Endothelial cell (in vitro differentiated cells): ENCODE measurements at places on chromosomes 1 and 21. TPM values are rescaled to one million over a fixed set of nuclear protein-coding genes. Genes with fewer than 3 reads are reported as not detected.
A peak's percentile ranks its signal among the peaks of the same experiment; 100 is the strongest.

GRCh38 chr1:204204944-204205343 is 8.7 kb upstream of the KISS1 start:
- H3K36me3 ChIP-seq, result no peaks in the 10 kb centered on the region
- peaks cover 10% of the 10 kb centered on the region for H3K27me3 ChIP-seq
- H3K4me3 ChIP-seq, result no peak overlapping the region
- H3K4me1 ChIP-seq, result peaks cover 6% of the 10 kb centered on the region

DNA sequence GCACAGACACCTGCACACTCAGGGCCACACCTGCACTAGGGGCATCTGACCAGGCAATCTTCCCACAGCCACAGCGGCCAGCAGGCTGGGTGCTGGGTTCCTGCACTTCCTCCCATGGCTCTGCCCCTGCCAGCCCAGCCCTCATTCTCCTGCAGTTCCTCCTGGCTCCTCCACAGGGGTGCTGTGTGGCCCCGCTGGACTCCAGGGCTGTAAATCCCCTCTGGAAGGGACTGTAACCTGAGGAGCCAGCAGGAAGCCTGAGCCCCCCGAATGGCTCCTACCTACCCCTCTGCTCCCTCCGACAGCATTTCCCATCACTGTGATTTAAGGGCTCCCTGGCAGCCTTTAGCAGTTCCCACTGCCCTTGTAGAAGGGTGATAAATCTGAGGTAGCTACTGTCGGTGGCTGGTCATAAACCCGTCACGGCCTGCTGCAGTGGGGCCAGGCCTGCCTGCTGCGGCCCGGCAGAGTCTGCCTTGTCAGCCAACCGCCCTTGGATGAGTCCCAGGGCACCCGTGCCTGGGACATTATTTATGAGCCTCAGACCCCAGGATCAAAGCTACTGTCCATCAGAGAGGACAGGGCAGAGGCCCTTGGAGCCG is 8.8 kb downstream of the UBL4B start:
- DNase-seq, result no peak
- no peak overlapping the region for H3K4me3 ChIP-seq

DNA sequence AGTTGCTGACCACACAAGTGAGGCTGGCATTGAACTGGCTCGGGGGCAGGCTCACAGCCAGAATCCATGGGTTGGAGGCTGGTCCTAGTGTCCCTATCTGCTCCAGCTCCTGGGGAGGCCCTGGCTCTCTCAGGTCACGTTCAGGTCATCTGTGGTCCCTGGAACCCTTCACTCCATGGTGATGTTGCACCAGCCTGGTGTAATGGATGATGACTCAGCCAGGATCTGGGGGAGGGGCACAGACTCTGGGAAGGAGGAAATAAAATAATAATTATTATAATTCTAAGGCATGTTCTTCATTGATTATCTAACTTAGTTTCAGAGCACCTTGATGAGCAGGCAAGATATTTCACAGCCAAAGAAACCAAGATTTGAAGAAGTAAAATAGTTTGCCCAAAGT is 26.6 kb upstream of the FCRL4 start:
- H3K36me3 ChIP-seq, result peaks cover 3% of the 10 kb centered on the region
- DNase-seq, result no peak
- no peak overlapping the region for H3K27ac ChIP-seq
- no peak overlapping the region for H3K4me3 ChIP-seq
- H3K27me3 ChIP-seq, result peaks cover 4% of the 10 kb centered on the region

The HAX1 gene
- total RNA-seq, result 57.1 TPM

The ADAMTSL4 gene
- 0.36 TPM for total RNA-seq

The SYDE2 gene
- total RNA-seq, result 4.2 TPM

- H3K4me1 ChIP-seq, result peaks cover 5% of the 10 kb centered on the region
- no peak overlapping the region for H3K27ac ChIP-seq
- H3K36me3 ChIP-seq, result no peaks in the 10 kb centered on the region
- DNase-seq, result no peak
- peaks cover 10% of the 10 kb centered on the region for H3K27me3 ChIP-seq
These were observed 11.4 kb downstream of the MX2 start for GRCh38 chr21:41373253-41373652.

GRCh38 chr1:161013131-161013487 is 7.8 kb downstream of the F11R start:
- no peak for DNase-seq
- peaks cover 4% of the 10 kb centered on the region for H3K27me3 ChIP-seq
- H3K4me3 ChIP-seq, result peak overlapping the region; percentile 82
- peaks cover 52% of the 10 kb centered on the region for H3K4me1 ChIP-seq

The MAP10 gene
- 4.9 TPM for total RNA-seq

DNA sequence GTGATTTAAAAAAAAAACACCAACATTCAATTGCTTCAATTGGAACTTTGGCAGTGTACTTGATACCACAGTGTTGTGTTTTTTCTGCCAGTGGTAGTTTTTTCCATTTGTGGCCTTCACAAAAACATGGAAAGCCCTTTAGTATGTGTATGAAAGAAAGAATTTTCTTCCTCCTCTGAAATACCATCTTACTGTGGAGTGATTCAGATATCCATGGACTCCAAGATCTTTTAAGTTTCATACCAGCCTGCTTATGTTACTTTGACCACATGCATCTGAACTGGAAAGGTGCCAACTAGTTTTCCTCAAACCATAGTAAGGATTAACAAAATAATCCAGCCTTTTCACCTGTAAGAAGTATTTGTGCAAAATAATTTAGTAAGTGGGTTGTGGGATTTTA is 3.4 kb downstream of the PPP2R5A start:
- peaks cover 10% of the 10 kb centered on the region for H3K27me3 ChIP-seq
- no peak for DNase-seq
- no peak overlapping the region for H3K4me3 ChIP-seq

DNA sequence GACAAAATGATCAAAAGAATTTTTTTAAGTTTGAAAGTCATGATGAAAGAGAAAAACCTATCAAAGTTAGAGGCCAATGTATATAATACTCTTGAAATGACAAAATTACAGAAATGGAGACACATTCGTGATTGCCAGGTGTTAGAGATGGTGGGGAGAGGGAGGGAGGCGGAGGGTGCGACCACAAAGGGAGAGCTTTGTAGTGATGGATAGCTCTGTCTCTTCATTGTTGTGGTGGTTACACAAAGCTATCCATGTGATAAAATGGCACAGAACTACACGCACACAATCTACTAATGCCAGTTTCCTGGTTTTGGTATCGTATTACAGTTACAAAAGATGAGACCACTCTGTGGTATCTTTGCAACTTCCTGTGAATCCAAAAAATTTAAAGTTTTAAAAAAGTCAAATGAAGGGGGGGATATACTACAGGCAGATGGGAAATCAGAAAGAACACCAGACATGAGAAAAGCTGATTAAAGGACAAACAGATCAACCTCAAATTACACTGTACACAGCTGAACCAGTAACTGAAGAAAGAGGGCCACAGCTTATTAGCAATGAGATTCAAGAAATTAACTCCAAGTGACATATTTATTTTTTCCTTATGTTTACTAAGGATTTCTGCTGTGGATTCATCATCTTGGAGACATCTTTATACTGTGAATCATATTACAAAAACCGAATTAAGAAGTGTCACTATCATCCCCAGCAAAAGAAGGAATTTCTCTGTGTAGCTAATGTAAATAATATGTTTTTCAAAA is 199.1 kb downstream of the SLC45A1 start:
- H3K4me1 ChIP-seq, result peaks cover 22% of the 10 kb centered on the region
- no peak for DNase-seq
- H3K27ac ChIP-seq, result peak overlapping the region; percentile 92
- no peak overlapping the region for H3K4me3 ChIP-seq
- H3K27me3 ChIP-seq, result no peaks in the 10 kb centered on the region
- H3K36me3 ChIP-seq, result no peaks in the 10 kb centered on the region

DNA sequence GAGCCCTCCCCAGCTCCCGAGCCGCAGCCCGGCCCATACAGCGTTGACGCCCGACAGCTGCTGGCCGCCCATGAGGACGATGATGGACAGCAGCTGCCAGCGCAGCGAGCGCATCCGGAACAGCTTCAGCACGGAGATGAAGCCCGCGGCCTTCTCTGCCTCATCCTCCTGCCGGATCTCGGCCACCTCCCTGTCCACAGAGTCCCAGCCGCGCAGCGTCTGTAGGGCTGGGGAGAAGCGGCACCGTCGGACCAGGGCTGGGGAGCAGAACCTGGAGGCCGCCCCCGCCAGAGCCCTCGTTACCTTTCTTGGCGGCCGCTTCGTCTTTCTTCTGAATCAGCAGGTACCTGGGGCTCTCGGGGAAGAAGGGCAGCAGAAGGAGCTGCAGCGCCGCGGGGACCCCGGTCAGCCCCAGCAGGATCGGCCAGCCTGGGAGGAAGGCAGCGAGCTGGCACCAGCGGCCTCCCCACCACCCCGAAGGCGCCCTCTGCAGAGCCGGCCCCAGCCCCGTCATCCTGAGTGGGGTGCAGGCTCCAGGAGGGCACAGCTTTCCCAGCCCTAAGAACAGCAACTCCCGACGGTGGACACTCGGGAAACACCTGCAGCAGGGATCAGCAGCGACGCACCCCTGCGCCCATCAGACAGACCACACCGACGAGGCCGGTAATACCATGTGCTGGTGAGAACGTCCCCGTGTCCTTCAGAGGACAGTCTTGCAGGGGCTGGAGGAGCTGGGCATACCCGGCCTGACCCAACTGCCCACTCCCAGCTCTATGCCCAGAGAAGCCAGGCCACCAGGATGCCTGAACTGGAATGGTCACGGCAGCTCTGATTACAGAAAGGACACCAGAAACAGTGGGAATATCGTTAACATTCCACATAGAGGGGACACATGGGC is 13.8 kb upstream of the SLC2A7 start:
- peaks cover 5% of the 10 kb centered on the region for H3K36me3 ChIP-seq
- no peak overlapping the region for H3K27ac ChIP-seq
- H3K4me1 ChIP-seq, result no peaks in the 10 kb centered on the region
- DNase-seq, result no peak

- no peak overlapping the region for H3K27ac ChIP-seq
- no peaks in the 10 kb centered on the region for H3K27me3 ChIP-seq
- no peak overlapping the region for H3K4me3 ChIP-seq
- no peaks in the 10 kb centered on the region for H3K36me3 ChIP-seq
These were observed 321.6 kb upstream of the LRRC7 start for GRCh38 chr1:69246109-69246508.

The SLC45A1 gene
- 0.62 TPM for total RNA-seq

- no peak overlapping the region for H3K4me3 ChIP-seq
- DNase-seq, result no peak
- no peak overlapping the region for H3K27ac ChIP-seq
- no peaks in the 10 kb centered on the region for H3K36me3 ChIP-seq
These were observed 167.1 kb downstream of the ATP6V1G3 start for GRCh38 chr1:198373376-198373775.

DNA sequence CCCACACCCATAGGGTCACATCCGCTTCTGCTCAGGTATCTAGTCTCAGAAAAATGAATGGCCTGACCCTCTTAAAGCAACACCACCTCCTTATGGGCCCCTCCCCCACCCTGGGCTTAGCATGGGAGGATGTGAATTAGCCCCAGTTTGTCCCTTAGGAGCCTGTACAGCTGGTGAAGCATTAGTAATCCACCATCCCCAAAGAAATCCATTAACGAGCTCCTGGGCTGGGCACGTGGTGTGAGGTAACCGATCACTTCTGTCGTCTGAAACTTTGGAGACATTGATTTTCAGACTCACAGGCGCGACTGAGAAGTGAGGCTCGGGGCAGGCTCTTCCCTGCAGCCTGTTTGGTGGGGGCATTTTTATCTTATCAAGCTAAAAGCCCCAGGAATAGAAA is 10.5 kb downstream of the RASSF5 start:
- peaks cover 8% of the 10 kb centered on the region for H3K27me3 ChIP-seq
- H3K36me3 ChIP-seq, result no peaks in the 10 kb centered on the region
- H3K27ac ChIP-seq, result no peak overlapping the region
- DNase-seq, result no peak

DNA sequence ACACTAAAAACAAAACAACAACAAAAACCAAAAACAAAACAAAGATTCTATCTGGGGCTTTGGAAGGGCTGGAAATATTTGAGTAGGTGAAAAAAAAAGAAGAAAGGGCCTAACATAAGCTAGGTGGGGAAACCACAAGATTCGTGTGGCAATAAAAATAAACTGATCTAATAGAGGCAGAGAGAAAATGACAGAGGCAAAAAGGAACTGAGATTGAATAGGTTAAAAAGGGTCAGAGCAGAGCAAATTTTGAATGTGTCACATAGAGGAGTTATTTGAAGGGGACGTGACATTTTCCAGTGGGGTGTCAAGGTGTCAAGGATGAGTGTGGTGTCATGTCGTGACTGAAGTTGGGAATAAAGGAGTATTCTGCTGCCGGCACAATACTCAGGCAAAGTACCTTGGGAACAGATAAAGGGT is 65.2 kb upstream of the RALGPS2 start:
- no peak overlapping the region for H3K27ac ChIP-seq
- H3K36me3 ChIP-seq, result no peaks in the 10 kb centered on the region
- peaks cover 14% of the 10 kb centered on the region for H3K4me1 ChIP-seq

DNA sequence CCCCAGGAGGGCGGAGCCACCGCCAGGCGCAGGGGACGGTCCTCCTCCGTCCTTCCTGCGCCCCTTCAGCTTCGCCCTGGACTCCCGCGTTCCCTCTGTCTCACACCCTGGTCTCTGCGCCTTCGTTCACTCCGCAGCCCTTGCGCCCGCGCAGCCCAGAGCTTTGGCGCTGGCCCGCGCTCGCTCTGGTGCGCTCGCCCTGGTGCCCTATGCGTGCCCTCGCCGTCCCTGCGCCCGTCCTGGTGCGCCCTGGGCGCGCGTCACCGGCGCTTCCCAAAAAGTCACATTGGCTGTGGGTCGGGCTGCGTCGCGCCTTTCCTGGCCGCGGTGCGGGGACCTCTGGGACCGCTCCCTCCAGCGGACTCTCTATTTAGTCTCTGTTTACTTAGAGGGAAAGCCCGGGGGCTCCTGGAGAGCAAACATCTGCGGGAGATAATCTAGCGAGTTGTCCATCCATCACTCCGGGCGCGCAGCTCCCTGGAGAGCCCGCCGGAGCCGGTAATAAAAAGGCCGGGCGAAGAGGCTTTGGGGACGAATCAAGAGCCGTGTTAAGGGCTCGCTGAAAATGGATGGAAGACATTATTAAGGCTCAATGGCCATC is 178.6 kb downstream of the PRDM16 start:
- peak overlapping the region; percentile 20 for H3K27ac ChIP-seq
- no peaks in the 10 kb centered on the region for H3K36me3 ChIP-seq
- H3K4me3 ChIP-seq, result no peak overlapping the region
- H3K4me1 ChIP-seq, result peaks cover 42% of the 10 kb centered on the region
- DNase-seq, result peak; percentile 26

DNA sequence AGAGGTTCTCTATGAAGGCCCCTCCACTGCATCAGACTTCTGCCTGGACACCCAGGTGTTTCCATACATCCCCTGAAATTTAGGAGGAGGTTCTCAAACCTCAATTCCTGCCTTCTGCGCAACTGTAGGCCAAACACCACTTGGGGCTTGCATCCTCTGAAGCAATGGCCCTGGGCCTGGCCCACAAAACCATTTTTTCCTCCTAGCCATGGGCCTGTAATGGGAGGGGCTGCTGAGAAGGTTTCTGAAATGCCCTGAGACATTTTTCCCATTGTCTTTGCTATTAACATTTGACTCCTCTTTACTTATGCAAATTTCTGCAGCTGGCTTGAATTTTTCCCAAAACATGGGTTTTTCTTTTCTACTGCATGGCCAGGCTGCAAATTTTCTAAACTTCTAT is 37.9 kb upstream of the PTPRC start:
- DNase-seq, result no peak
- no peaks in the 10 kb centered on the region for H3K27me3 ChIP-seq
- H3K4me1 ChIP-seq, result peaks cover 3% of the 10 kb centered on the region
- no peak overlapping the region for H3K4me3 ChIP-seq
- H3K36me3 ChIP-seq, result no peaks in the 10 kb centered on the region
- H3K27ac ChIP-seq, result no peak overlapping the region

The ACTN2 gene
- total RNA-seq, result 0.21 TPM

GRCh38 chr1:45892068-45892785 is 88.8 kb downstream of the MAST2 start:
- no peak overlapping the region for H3K27ac ChIP-seq
- H3K4me1 ChIP-seq, result no peaks in the 10 kb centered on the region
- no peak for DNase-seq
- no peaks in the 10 kb centered on the region for H3K27me3 ChIP-seq
- no peak overlapping the region for H3K4me3 ChIP-seq
